ENCODE measurements at places on chromosomes 12 and 14.

DNA sequence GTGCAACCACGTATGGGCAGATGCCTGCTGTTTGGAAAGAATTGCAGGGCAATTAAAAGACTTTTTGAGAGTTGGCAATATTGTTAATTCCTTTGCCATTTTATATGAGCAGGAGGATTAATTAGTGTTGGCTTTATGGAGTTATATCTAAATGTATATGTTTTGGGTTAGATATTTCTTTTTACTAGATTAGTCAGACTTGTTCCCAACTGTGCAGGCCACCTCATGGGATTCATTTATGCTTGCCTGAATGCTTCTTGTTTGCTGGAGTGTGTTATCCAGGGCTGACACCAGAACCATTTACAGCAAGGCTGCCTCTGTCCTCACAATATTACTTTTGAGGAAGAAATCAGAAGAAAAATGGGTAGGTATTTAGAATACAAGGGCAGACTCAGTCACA lies 192.5 kb downstream of the KTN1 start:
- no peak for DNase-seq

- peak; percentile 19 for DNase-seq
Measured at GRCh38 chr12:73699318-73699717, 838.3 kb upstream of the ATXN7L3B start.

DNA sequence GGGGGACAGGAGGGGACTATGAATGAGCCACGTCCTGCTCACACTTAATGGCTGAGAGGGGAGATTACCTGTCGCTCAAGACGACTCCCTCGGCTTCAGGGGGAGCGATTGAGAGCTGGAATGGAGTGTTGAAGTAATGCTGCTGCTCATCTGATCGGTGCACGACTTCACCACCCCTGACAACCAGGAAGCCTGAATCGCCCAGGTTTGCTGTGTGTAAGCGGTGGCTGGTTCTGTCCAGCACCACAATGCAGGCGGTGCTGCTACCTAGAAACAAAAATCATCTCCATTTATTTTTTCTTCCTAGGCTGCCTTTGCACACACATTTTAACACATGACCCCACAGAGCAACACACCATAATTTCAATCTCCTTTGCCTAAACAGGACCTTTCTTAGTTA lies 37.3 kb downstream of the PPTC7 start:
- DNase-seq = no peak

GRCh38 chr12:29944269-29945000 lies 160.7 kb upstream of the TMTC1 start:
- no peak for DNase-seq

DNA sequence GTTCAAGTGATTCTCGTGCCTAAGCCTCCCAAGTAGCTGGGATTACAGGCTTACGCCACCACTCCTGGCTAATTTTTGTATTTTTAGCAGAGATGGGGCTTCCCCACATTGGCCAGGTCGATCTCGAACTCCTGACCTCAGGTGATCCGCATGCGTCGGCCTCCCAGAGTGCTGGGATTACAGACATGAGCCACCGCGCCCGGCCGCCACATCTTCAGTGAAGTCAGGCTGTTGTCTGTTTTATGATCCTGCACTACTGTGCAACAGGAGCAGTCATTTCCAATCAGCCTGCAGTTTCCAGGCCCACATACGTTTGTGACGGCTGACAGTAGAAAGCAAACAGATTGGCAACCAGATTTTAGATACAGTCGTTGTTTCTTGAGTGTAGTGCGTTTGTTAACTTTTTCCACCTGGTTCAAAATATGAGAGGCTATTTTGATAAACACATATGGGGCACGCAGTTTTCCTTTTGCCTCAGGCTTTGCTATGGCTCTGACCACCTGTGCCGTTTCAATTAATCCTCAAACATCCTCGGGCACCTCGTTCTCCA lies 74.8 kb downstream of the LGMN start:
- no peak for DNase-seq

GRCh38 chr14:53510281-53510912 lies 357.3 kb upstream of the DDHD1 start:
- DNase-seq = no peak

DNA sequence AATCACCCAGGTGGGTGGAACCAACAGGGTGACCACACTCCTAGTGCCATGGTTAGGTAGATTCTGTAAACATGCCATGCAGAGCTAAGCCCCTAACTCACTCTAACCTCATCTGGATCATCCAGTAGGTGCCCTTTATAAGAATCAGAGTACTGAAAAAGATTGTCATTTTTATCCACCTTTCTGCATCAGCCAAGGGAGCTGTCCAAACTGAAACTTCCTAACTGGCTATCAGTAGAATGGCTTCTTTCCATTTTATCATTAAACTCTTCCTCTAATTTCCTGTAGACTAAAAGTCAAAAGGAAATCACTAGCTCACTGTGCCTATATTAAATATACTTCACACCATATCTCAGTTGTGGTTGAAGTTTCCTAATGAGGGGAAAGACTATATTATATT lies 6.5 kb downstream of the KCNK10 start:
- DNase-seq = no peak

DNA sequence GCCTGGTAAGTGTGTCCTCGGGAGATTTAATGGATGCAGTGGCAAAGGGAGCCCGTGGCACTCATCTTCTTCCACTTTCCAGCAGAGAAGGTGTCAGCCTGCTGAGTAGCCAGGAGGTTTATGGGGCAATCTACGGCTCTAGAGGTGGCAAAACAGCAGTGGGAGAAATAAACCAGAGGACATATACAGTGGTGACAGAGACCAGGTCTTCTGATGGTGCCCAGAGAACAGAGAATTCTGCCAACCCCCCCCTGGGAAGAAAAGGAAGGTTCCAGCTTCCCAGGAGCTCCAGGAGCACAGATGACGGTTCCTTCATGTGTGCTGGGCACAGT lies 43.0 kb downstream of the SMIM41 start:
- no peak for DNase-seq

DNA sequence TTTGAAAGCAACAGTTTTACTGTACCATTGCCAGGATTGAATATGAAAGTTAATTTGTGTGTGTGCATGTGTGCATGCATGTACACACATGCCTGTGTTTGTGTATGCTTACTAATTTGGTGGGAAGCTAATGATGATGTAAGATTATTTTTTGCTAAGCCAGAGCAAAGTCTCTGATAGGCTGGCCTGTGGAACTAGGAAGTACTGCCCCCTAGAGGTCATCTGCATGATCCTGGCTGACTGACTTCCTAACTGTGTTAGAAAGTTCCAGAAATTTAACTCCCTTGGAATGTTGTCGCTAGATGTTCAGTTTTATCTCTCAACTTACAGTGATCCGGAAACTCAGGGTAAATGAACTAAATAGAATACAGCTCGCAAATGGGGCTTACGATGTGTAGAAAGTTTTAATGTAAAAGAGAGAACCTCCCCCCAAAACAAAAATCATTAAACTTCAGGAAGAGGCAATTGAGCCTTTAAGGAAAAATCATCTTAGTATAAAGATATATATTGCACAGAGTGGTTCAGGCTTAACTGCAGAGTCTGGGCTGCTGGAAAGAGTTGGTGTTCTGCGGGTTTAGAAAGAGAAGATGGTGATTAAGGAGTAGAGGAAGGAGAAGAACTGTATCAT lies 34.3 kb upstream of the SLC38A1 start:
- DNase-seq = no peak

DNA sequence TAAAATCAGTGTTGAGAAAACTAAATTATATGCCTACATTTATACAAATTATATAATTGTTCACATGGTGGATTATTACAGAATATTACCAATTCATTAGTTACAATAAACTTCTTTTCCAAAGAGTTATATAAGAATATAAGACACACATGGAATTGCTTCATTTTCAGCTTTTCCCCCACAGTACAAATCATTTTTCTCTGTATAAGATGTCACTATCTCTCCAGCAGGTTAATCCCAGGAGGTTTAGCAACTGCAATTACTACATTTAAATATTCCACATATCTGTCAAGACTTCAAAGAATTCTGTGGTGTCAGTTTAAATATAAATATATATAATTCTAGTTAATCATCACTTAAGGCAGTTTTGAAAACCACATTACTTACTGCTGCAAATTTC lies 59.6 kb upstream of the G2E3 start:
- no peak for DNase-seq

DNA sequence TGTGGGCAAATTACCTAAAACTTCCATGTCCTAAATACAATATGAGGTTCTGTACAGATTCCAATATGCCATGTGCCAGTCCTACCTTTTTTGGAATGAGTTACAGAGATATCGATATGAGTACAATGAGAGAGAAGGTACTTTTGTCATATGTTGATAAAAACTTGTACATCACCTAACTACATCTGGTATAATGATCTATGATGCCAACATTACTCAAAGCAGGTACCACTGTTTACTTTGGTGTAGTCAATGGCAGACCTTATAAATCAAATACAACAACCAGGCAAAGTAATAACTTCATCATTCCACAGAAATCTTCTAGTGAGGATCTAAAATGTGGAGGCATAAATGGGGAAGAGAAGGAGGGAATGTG lies 12.7 kb downstream of the TEP1 start:
- DNase-seq = no peak

DNA sequence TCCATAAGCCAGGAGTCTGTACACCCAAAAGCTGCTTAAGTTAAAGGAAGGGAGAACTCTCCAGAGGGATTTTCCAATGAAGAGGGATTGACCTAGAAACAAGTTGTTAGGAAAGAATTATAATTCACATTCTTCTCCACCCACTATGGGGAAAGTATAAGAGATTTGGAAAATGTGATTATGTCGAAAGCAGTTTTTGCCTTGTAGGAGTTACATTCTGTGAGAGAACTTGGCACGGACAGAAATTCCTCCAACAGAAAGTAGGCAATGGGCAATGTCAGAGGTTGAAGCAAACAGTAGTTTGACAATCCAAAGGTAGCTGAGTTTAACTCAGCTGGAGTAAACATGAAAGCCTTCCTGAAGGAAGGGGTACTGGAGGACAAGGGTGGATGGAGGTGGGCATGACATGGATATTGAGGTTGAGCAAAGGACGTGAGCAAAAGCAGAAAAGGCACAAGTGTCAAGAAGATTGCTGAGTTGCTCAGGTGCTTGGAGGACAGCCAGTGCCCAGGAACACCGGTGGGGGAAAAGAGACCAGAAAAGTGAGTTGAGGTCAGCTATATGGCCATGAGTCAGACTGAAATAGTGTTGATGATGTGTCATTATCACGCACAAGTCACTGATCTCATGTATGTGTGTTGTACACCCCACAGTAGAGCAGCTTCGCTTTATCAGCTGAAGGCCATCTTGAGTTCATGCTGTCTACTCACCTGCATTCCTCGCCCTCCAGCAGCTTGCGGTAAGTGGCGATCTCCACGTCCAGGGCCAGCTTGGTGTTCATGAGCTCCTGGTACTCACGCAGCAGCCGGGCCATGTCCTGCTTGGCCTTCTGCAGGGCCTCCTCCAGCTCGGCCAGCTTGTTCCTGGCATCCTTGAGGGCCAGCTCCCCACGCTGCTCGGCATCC lies 4.0 kb downstream of the KRT5 start:
- DNase-seq = no peak

DNA sequence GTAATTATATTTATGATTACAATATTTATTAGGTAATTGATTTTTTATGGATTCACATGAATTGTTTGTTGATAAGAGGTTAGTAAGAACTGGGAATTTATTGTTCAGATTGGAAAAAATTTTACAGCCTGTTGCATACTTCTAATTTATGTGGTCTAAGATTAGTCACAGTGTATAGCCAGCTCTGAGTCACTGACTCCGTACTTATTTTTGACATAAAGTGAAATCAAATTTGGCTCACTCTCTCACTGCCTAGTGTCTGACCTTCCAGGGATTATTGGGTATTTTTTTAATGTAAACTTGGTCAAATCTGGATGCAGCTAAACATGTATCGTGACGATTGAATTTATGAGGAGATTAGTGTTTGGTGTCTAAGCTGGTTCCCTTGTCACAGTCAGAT lies 109.3 kb downstream of the PTPRQ start:
- no peak for DNase-seq

DNA sequence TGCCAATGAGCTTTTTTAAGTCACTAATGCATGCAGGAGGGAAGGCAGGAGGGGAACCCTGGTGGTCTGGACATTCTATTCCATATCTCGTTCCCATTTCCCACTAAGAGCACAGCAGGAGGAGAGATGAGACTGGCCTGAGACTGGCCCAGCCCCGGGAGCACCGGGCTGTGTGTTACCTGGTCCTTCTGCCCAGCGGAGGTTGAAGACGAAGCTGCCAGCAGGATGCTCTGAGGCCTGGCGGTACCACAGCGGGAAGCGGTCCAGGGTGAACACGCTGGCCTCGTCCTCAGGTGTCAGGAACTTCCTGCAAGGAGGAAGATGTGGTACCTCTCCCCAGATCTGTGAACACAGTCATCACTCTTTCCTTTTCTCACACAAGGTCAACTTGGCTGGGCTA lies 23.9 kb downstream of the LRTM2 start:
- peak; percentile 7 for DNase-seq

DNA sequence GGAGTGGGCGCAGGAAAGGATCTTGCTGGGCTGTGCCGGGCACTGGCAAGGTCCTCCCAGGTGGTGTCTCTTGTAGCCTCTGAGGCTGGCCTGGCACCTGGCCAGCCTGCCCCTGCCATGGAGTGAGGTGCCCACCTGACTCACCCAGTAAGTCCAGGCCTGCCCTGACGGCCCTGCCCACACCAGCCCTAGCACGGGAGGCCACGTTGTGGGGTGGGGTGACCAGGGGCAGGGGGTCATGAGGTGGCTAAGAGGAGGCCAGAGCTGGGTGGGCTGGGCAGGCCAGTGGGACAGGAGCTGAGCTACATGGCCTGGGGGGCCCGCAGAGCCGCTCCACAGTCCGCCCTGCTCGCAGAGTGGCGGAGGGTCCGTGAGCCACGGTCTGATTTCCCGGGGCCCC lies 45.4 kb downstream of the KIF26A start:
- no peak for DNase-seq

GRCh38 chr12:55822228-55822627 lies 4.4 kb downstream of the ORMDL2 start:
- DNase-seq = no peak

DNA sequence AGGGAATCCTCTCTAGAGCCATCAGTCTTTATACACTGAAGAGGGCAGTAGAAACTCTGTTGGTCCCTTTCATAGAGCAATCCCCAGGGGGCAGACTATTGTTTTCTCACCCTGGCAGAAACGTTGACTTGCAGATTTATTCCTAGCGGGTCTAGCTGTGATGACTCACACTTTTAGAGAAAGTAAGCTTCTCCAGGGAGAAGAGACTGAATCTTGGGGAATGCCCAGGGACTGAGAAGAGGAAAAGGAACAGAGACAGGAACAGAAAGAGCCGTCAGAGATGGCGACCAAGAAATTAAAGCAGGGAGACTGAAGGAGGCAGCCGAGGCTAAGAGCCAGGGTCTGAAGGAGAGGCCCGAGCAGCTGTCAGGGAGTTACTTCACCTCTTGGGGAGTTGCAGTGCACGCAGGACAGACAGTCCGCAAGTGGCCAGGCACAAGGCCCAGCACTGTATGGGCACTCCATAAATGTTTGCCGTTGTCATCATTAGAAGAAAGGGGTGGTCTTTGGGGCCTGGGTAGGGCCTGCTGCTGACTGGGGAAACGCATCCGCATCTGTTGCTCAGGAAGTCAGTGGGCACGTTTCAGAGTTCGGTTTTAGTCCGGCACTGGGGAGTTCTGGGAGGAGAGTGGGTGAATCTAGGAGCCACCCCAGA lies 13.0 kb downstream of the PLEKHG6 start:
- DNase-seq = peak; percentile 83
